ENCODE measurements at places on chromosomes 13 and 19.
A peak's percentile ranks its signal among the peaks of the same experiment; 100 is the strongest.

DNA sequence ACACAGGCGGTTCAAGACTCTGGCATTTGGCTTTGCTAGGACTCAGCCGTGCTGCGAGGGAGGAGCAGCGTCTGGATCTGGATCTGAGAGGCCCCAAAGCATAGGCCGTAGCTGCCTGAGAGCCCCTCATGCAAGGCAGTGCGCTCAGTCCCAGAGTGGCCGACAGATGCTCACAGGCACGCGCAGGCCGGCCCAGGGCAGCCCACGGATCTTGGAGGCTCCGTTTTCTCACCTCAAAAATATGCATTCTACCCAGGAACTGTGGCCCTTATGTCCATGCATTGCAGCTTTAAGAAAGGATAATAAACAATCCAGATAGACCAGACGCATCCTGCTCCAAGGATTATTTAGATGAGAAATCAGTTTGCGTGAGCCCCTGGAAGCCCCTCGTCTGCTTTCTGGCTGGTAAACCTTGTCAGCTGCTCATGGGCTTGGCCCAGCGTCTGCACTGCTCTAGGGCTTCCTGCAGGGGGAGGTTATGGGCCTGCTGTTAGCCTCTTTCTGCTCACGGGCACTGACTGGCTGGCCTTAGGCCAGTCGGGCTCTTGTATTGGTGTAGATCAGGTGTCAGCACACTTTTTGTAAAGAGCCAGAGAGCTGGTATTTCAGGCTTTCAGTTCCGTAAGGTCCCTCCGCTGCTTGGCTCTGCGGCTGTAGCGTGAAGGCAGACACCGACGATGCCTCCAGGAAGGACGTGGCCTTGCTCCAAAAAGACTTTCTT, 24.2 kb downstream of the TEX29 start:
- no peak for DNase-seq

GRCh38 chr19:12495002-12495802, 10.6 kb upstream of the ZNF709 start:
- peak; percentile 92 for DNase-seq

- no peak for DNase-seq
Observed at GRCh38 chr13:109105899-109106298, 476.5 kb downstream of the MYO16 start.

- DNase-seq = no peak
Observed at GRCh38 chr19:11093689-11094238, 4.5 kb downstream of the LDLR start.

DNA sequence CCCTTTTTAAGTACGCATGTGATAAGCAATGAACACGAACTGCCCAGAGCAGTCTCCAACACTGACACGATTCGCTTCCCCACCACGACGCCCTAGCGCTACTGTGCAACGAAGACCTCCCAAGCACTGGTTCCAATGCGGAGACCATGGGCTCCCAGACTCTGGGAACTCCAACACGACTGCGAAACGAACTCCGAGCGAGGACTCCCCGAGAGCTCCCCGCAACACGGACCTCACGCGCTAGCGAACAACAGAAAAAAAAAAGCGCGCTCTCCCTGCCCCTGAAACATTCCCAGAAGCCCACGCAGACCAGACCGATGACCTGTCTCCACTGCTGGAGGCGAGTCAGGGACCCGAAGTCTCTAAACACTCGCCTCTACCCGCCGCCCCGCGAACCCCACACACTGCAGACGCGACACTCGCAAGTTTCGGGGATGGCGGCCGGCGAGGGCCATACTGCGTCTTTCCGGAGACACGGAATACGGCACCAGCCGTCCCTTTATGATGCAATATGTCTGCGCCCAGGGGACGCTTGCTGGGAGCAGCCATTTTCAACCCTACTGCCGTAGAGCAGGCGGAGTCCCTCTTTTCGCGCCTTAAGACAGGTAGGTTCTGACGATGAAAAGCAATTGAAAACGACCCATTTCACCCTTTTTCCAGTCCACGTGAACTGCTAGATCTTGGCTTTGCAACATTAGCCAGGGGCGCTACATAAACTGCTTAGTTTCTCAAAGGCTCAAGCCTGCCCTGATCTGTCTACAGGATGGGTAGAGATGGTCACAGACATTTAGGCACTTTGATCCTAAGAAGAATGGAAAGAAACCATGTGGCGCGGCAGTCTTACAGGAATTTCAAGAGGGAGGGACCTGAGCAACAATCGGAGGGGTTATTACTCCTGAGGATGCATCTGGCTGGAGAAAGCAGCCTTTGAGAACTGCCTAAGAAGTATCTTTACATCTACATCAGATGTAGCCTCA, at the start of gene ZNF577:
Gene ZNF577 (minus strand): TSS at position 430 of the 977 bp plus-strand sequence. CDS start 7,569 bp downstream, outside the sequence.
- DNase-seq = peak; percentile 46

DNA sequence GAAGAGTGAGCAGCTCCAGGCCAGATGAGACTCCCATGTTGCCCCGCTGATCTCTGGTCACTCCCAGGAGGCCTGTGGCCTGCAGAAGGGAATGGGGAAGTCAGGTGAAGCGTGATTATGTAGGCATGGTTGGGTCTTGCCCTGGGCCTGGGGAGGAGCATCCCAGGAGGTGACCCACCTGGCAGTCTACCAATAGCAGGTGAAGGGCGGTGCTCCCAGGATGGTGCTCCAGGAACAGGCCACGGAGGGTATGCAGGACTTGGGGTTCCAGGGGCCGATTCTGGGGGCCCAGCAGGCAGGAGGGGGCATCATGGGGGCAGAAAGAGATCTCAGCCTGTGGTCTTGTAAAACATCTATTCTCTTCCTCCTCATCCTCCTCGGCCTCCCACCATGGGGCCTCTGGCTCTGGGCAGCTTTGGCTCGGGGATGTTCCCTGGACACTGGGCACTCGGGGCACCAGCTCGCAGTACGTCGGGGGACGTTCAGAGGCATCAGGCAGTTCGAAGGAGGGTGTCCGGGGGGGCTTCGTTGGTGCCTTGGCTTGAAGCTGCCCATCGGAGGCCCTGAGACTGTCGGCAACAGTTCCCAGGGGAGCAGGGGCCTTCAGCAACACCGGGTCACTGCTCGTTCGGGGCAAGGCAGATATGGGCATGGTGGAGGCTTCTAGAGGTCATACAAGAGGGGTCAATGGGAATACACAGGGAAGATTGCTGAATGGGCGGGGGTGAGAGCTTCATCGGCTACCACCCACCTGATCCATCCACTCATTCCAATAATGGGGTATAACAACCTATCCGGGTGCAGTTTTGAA, 12.4 kb downstream of the SH2D3A start:
- DNase-seq = no peak

DNA sequence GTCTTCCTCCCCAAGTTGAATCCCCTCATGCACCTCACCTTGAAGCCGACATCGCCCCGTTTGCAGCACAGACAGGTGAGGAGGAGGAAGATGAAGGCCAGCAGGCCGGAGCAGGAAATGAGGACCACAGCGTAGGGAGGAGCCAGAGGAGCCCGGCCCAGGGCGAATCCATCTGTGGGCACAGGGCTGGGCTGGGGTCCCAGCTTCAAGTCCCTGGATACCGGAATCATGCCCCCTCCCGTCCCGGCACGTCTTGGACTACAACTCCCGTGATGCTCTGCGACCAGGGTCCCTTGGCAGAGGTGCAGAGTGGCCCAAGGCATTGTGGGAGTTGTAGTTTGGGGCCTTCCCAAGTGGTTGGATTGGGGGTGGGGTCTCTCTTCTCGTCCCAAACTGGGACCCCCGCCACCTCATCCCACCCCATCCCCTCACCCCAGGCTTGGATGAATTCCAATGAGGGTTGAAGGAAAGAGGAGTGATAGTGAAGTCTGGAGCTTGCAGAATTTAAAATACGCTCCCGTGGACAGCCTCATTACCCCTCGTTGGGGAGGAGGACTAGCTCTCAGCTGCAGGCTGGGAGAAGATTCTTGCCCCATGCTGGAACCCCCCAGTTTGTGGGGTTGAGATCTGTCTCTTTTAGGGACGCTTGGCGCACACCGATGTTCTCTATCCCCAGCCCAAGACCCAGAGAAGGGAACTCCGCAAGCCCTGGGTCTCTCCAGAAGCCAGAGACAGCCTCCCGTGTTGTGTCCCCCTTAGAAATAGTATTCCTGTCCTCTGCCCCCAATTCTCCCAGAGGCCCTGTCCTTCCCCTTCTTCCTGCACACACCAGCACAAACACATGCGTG, 990 bp downstream of the LMTK3 start:
- DNase-seq = peak; percentile 75

- DNase-seq = no peak
Observed at GRCh38 chr13:44936246-44936645, 53.0 kb downstream of the NUFIP1 start.

DNA sequence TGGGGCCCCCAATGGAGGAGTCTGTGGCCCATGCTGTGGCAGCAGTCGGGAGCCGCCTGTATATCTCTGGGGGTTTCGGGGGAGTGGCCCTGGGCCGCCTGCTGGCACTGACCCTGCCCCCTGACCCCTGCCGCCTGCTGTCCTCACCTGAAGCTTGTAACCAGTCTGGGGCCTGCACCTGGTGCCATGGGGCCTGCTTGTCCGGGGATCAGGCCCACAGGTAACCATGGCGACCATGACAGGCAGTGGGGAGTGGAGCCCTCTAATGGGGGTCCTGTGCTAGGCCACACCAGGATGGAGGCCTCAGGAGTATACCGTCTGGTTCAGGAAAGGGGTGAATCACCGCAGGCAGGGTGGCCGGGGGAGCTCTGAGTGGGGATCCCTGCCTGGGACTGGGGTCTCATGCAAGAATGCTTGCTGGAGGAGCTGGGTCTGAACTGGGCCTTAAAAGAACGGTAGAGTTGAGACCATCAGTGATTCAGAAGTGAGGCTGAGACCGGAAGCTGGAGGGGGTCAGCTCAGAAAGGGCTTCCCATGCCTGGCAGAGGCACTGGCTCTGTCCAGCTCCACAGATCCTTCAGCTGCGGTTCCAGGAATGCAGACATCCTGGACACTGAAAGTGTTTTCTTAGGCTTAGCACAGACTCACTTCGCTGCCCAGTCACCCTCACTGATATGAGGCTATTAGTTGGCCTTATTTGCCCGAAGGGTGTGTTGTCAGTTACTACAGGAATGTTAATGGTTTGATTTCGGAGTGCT, 29.1 kb downstream of the CNFN start:
- DNase-seq = no peak

DNA sequence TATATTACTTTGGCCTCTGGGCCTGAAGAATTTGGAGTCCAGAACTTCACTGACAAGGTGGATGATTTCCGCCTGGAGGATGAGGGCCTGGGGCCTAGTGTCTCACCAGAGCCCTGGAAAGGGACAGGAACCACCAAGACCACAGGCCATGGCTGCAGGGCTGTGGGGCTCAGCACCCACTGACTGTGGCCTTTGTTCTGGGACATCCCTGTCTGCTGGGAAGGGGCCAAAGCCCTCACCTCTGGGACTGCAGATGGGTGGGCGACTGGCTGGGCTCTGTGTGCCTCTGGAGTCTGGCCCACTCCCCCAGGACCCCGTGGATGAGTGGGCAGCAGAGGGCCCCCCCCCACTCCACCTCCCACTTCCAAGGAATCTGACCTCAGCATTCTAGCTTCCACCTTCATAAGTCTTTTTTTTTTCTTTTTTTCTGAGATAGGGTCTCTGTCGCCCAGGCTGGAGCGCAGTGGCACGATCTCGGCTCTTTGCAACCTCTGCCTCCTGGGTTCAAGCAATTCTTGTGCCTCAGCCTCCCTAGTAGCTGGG, 20.3 kb downstream of the CHST8 start:
- DNase-seq = no peak

DNA sequence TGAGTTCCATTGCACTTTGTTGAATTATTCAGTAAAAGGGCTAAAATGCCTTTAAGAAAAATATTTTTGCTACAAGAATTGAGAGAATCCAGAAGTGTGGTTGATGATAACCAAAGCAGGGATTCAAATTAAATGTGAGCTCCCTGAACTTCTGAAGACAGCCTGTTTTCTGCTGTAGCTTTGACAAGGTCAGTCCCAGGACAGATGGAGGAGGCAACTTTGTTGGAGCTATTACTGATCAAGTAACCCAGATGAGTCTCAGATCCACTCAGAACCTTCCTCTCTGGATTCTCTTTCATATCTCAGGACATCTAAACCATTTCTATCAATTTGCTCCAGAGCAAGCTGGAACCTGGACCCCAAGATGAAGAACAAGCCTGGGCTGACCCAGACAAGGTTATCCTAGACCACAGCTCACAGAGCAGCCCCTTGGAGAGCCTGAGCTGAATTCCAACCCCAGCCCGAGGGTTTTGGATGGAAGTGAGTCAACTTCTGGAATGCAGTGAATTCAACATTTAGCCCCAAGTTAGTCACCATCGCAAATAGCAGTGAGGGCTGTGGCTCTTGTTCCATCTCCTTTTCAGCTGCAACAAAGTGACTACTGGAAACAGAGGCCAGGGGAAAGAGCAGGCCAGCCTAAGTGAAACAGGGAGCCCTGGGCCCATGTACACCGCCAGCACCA, 137.8 kb upstream of the TSC22D1 start:
- no peak for DNase-seq

DNA sequence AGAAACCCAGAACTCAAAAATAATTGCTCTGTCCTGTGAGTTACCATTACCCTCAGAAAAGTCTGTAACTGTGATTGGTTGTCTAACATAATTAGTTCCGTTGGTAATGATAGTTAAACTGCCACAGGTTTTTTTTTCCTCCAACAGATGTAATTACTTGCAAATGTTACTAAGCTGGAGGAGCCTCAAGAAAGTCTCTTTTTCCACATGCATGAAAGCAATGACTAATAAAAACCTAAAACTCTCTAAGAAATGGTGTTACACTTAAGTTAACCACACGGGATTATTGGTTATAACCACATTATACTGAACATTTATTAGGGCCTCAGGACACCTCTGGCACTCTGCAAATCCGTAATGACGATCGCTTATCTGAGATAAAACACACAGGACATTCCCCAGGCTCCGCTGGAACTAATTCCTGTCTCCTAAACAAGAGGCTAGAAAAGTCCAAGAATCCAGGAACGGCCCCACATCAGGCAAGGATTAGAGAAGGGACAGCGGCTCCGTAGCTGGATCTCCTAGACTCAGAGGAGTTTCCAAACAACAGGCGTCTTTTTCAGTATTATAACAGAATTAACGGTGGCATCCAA, 753 bp downstream of the ZNF235 start:
- DNase-seq = no peak

GRCh38 chr19:50264483-50265186, 61.2 kb downstream of the MYH14 start:
- DNase-seq = no peak

DNA sequence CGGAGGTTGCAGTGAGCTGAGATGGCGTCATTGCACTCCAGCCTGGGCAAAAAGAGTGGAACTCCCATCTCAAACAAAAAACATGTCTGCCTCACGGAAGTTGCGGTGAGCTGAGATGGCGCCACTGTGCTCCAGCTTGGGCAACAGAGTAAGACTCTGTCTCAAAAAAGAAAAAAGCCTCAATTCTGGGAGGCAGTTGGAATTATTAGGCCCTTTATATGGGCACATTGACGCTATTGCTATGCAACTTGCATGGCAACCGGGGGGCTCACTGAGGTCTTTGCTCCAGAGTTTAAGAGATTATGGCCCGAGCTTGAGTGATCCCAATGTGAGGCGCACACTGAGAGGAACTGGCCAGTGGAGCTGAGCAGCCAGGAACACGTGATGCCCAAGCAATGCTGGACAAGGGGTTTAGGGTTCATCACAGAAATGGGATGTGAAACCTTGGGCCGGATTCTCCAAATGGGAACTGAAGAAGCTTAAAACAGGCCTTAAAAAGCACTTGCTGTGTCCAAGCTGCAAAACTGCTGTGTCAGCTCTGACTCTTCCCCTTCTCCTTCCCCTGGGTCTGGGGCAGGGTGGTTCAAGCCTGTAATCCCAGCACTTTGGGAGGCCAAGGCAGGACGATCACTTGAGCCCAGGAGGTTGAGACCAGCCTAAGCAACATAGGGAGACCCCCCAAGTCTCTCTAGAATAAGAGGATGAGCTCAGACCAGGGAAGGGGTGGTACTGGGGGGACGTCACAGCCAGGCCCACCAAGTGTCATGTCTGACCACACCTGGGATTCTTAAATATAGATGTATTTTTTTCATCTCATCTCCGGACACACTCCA, 2.5 kb downstream of the FTL start:
- no peak for DNase-seq

All from activated CD4-positive, alpha-beta T cell treated with anti-CD3 and anti-CD28 coated beads, Interleukin-2, amount 50 U/mL, for 1 hour (primary cell).